ENCODE measurements at places on chromosomes 4 and X.

- DNase-seq, result no peak
Observed at GRCh38 chr4:72604324-72604723, 35.3 kb upstream of the ADAMTS3 start.

DNA sequence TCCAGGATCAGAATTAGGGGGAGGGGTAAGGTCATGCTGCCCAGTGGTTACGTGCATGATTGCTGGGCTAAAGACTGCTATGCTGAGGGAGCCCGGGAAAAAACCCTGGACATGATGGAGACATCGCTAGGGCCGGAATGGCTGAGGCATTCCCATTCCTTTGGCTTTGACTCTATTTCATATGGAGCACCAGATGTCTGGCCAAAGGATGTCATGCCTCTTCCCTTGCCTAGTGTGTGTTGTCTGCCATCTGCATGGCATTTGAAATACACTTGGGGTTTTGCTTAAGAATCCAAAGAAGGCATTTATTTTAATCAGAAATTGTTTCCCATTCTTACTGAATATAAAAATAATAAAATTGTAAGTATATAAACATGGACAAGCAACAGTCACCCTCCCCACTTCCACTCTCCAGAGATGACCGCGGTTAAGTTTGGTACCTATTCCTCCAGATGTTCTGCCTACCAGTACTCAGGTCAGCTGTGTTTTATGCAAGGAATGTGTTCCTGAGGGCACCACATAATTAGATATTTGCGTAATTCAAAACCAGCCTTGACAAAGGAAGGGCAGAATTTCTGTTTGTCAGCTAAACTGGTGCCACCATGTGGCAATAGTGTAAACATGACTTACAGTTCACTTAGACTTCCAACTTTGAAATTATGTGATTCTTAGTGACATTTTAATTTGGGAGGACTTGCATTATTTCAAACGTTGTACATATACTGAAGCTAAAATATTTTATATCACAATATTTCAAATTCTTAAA, 105.9 kb downstream of the CT47B1 start:
- DNase-seq, result no peak

- DNase-seq, result no peak
Observed at GRCh38 chr4:180683186-180683585, 1560.0 kb upstream of the TENM3 start.

- no peak for DNase-seq
Observed at GRCh38 chr4:184940500-184940899, 77.8 kb upstream of the HELT start.

- no peak for DNase-seq
Observed at GRCh38 chr4:5632571-5632970, 75.8 kb downstream of the EVC2 start.

DNA sequence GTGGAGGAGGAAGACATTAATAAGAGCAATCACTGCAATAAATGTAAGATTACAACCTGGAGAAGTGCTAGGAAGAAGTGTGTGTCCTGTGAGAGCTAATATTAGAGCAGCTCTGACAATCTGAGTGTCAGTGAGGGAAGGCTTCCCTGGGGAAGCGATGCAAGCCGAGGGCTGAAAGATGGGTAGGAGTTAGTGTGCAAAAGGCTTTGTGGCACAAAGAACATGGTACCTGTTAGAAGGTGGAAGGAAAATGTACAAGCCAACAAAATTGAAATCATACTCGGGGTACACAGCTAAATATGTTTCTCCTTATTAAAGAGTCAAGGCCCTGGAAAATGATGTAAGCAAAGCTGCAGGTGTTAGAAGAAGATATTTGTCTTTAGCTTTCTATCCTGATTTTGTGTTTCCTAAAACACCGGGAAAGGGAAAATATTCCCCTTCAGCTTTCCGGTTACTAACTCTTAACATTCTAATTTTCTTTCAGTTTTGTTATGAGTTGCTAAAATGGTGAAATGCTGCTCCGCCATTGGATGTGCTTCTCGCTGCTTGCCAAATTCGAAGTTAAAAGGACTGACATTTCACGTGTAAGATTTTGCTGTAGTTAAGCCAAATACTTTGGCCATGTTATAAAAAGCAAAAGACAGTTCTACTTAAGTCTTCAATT, 808 bp downstream of the THAP6 start:
- no peak for DNase-seq

GRCh38 chr4:152369902-152370295, 166.0 kb downstream of the FBXW7 start:
- no peak for DNase-seq

DNA sequence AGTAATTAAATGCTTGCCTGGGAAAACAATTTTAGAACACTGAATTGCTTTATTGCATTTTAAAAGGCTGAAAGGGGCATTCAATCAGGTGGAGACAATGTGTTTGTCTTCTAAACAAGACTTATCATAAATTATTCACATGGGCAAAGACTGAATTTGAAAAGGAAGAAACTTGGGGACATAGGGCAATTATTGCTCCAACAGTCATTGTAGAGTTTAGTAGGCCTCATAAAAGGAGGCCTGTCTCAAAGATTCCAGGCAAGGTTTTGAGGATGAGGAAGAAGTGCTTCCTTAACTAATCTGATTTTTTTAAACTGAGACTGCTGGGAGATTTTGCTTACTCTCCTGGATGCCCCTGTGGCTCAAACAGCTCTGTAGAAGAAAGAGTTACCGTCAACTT, 174.4 kb upstream of the RPS6KA3 start:
- no peak for DNase-seq

DNA sequence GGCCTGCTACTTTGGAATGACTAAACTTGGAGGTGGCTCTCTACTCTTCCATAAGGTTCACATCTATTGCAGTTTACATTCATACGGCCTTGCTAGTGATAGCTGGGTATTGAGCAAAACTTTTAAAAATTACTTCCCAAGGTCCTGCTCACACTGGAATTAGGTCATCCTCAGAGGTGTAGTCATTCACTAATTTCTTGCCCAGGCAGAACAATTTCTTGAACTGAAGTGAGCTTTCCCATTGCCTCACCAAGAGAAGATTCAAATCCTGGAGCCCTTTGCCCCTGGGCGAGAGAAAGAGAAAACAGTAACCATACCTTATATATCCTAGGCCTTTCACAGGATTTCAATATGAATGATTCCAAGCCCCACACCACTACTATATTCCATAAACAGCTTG, 109.2 kb downstream of the GUCY2F start:
- no peak for DNase-seq

GRCh38 chr4:7156328-7156727, 36.0 kb upstream of the SORCS2 start:
- DNase-seq, result no peak

DNA sequence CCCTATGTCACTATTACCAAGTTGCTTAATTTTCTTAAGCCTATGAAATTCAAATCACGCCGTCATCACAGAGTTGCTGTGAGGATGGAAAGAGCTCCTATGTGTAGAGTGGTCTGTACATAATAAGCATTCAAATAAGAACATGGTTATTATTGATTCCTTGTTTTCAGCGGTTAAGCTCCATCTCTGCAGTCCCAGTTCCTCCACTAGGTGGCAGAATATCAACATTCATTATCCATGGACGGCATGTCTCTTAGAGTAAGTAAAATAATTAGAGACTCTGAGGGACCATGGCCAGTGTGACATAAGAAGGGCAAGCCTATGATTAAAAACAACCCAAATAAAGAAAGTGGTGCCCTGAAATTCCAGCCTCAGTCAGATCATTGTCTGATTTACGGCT, 132.5 kb upstream of the NHS start:
- no peak for DNase-seq

DNA sequence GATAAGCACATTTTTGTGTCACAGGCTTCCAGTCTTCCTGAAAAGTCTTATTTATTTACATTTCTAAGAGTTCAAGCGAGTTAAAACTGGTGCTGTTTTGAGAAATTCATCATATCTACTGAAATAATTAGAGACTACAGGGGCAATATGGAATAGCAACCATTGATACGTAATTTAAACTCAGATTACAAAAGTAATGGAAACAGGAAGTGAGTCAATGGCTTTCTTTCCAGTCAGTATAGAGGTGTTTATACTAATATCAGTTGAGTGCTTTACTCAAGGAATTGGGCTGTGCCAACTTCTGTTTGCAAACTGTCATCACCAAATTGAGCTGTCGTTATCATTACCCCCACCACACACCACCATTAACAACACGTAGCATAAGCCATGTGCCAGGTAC, 222.7 kb downstream of the COL25A1 start:
- DNase-seq, result no peak

GRCh38 chrX:36849407-36849806, 158.8 kb upstream of the FAM47C start:
- no peak for DNase-seq

DNA sequence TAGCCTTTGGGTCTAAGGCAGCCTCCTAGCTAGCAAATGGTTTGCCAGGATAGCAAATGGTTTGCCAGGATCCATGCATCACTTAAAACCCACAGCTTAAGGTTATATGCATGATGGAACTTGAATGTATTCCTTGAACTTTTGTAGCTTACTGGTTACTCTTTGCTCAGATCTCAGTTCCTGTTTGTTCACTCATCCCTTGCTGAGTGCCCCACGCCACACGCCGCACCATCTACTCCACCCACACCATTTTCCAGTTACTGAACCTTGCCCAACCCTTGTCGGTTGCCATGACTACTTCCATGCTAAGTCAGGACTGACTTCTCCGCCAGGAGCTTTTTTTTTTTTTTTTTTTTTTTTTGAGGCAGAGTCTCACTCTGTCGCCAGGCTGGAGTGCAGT, 29.5 kb upstream of the XIAP start:
- no peak for DNase-seq

DNA sequence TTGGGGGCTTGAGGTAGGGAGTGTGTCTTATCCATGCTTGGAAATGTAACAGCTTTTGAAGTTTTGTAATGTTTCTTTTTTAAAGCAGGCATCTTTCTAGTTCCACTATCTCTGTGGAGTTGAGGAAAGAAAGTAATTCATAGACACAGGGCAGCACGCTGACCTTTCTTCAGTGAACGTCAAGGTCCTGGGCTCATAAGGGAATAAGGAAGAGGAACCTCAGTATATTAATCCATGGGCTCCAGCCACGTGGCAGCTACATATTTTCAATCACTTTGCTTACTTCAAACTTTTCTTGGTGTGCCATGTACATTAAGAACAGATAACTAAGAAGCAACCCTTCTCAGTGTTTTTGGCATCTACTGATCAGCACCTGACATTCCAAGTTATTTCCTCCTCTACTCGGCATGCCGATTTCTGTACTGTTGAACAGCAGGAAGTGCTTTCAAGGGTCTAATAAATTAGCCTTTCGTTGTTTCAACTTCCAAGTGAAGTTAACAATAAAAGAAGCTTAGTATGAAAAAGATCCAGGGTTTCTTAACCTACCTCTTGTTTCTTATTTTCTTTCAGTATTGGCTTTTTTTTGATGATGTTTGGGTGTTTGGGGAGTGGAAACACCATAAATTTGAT, 88.2 kb downstream of the SORBS2 start:
- DNase-seq, result no peak

- no peak for DNase-seq
Observed at GRCh38 chr4:48687313-48688051, 92.6 kb downstream of the FRYL start.

DNA sequence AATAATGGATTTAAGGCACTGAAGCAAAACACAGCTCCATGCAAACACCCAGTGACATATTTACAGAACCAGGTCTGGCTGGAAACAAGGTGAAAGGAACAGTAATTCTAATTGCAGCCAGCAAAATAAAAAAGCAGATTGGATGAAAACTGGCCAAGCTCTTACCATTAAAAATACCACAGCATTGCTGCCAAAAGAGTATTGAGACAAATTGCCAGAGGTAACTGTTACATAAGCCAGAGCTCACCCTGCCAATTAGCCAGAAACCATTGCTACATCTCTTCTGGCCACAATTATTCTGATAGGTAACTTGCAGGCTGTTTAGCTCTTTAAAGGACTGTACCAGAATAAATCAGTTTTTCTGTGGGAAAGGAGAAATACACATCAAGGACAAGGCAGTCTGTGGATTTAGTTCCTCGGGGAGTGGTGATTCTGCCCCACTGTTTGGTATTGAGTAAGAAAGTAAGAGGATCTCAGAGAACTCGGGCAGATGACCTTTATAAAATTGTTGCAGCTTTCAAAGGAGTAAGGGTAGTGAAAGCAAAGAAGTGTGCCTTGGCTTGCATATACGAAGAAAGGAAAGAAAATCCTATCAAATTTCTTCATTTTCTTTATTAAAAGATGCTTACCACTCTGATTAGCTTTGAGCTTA, 369.5 kb downstream of the PPP3CA start:
- DNase-seq, result no peak

GRCh38 chrX:80879143-80879542, 69.5 kb upstream of the BRWD3 start:
- DNase-seq, result no peak

DNA sequence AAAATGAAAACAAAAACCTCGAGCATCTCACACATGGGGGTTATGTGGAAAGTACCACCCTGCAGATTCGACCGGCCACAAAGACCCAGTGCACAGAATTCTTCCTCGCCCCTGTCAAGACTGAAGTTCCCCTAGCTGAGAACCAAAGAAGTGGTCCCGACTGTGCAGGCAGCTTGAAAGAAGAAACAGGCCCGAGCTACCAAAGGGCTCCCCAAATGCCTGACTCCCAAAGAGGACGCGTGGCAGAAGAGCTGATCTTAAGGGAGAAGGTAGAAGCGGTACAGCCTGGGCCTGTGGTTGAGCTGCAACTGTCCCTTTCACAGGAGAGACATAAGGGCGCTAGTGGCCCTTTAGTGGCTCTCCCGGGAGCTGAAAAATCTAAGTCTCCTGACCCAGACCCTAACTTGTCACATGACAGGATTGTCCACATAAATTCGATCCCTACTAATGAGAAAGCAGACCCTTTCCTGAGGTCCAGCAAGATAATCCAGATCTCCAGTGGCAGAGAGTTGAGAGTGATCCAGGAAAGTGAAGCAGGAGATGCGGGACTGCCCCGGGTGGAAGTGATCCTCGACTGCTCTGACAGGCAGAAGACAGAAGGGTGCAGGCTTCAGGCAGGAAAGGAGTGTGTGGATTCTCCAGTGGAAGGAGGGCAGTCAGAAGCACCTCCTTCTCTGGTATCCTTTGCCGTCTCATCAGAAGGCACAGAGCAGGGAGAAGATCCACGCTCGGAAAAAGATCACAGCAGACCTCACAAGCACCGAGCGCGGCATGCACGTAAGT, 108.8 kb upstream of the MYOZ2 start:
- no peak for DNase-seq

DNA sequence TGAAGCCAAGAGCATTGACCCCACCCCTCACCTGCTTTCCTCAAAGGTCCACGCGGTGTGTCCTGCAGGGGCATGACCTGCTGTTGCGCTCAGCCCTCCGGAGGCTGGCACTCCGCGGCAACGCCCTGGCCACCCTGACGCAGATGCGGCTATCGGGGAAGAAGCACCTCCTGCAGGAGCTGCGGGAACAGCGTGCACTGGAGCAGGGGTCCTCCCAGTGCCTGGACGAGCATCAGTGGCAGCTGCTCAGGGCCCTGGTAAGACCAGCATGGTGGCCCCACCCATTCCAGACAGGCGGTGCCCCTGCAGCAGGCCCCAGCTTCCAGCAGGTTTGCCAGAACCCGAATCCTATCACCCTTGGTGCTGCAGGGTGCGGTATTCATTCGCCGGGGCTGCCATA, 86.0 kb downstream of the EVC start:
- DNase-seq, result no peak

- DNase-seq, result peak; percentile 68
Observed at GRCh38 chrX:23503835-23504539, 163.3 kb upstream of the PRDX4 start.

- DNase-seq, result no peak
Observed at GRCh38 chr4:7648544-7649395, 214.0 kb upstream of the PSAPL1 start.

GRCh38 chrX:4225086-4225485, 511.6 kb upstream of the PRKX start:
- DNase-seq, result no peak
